Smooth muscle cell of the coronary artery (primary cell): ENCODE measurements at places on chromosomes 6 and 20. TPM values are rescaled to one million over a fixed set of nuclear protein-coding genes. Genes with fewer than 3 reads are reported as not detected.

GMNN gene
- 13.4 and 22.2 TPM in 2 replicates for total RNA-seq

ADGRG6 gene
- 0.75 and 1.3 TPM in 2 replicates for total RNA-seq

CFB gene
- total RNA-seq: 15.0 and 108 TPM in 2 replicates

FABP7 gene
- not detected in 2 replicates for total RNA-seq

MPC1 gene
- 26.8 and 27.7 TPM in 2 replicates for total RNA-seq
